ENCODE measurements at places on chromosomes 6 and 20. TPM values are rescaled to one million over a fixed set of nuclear protein-coding genes. Genes with fewer than 3 reads are reported as not detected.

DNA sequence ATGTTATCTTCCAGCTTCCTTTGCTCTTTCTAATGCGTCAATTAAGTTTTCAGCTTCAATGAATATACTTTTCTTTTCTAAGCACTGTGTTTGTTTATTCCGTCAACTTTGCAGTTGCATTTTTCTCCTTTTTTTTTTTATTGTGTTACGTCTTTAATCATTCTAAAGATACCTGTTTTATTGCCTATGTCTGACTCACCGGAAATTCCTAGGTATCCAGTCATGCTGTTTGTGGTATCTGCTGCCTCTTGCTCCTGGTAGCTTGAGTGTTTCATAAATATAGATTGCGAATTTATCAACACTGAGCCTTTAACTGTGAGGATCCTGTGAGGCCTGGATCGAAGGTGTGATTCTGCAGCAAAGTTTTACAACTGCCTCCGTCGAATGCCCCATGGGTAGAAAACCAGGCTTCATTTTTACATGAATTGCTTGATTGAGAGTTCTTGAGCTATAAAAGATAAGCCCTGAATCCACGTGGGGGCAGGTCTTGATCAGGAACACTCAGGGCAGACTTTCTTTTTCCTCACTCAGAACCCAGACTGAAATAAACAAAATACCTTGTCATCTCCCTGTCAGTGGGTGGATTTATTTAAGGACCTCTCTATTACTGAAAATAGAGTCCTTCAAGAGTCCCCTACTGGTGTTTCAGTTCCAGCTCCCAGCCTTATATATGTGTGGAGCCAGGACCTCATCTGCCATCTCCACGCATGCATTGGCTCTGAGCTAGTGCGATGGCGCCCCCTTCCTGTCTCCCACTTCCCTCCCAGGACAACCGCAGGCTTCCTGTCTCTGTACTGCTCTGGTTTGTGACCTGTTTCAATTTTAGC is 60.1 kb upstream of the LRRC1 start:
- peak; percentile 93 for DNase-seq

DNA sequence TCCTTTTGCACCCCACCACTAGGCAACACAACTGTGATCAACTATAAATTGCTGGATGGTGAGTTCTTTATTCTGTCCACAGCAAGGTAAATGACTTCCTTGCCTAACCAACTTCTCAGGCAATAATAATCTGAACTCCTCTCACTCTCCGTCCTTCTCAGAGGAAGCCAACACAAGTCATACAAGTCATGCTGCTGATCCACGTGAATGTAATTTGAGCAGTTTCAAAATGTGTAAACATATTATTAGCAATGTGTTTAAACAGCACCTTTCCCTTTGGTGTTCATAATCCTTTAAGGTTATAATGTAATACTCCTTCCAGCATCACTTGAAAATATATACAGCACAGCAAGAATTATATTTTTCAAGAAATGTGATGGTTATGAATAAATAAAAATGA is 127.9 kb downstream of the QRSL1 start:
- DNase-seq, result no peak

DNA sequence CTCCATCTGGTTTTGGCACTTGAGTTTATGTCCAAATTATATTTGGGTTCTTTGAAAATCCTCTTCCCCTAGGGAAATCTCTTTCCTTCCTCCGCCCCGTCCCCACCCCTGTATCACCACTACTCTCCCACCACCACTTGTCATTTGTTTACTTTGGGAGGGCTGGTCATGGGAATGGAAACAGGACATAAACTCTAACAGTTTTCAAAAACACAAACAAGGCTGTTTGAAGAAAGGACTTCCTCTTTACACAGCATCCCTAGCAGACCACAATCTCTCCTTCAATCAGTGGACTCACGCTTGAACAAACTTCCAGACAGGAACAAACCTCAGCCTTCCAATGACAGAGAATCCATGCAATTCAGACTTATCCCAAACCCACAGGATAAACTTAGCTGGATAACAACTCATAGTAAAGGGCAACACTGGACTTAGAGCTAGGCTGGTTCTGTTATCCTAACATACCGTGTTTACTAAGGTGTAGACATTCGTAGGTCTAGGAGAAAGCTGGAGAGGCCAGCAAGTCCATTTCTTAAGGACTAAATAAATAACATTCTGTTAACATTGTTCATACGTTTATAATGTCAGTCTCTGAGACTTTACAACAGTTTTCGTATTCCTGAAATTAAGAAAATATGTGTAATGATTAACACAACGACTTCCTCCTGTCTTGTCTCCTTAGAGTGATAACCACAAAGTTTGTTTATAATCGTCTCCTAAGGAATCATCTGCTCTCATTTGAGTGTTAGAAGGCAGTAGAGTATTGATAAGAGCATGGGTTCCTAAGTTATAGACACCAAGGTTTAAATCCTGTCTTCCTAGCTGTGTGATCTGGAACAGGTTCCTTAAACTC is 44.1 kb upstream of the CTAGE9 start:
- peak; percentile 86 for DNase-seq

DNA sequence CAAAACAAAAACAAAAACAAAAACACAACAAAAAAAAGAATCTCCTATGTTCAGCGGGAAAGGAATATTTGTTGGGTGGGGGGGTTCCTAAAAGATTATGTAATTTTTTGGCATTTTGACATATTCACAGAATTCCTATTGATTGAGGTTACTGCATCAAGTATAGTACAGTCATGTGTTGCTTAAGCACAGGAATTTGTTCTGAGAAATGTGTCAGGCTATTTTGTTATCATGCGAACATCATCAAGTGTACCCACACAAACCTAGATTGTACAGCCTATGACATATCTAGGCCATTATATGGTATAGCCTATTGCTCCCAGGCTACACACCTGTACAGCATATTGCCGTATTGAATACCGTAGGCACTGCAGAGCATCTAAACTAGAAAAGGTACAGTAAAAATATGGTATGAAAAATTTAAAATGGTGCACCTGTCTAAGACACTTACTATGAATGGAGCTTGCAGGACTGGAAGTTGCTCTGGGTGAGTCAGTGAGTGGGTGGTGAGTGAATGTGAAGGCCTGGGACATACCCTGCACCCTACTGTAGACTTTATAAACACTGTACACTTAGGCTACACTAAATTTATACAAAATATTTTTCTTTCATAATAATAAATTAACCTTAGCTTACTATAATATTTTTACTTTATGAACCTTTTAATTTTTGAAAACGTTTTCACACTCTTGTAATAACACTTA is 110.6 kb downstream of the CDKAL1 start:
- peak; percentile 65 for DNase-seq

GRCh38 chr6:6723361-6723760 is 134.8 kb downstream of the LY86 start:
- DNase-seq, result no peak

DNA sequence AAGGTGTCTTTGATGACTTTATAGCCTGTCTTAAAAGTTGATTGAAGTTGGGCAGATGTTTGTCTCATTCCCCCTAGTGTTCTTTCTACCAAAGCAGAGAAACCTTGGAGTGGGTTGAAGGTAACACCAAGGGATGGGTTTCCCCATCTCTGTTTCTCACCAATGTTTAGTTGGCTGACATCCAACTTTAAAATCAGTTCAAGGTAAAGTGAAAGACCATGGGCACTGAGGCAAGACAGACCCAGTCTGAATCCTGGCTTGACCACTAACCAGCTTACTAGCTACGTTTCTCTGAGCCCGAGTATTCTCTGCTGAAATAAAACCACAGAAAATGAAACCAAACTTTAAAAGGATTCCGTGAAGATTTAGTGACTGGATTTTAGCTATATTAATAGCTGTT is 258.9 kb downstream of the KIF16B start:
- no peak for DNase-seq

- DNase-seq, result no peak
Measured at GRCh38 chr20:32355417-32355841, 2.7 kb upstream of the ASXL1 start.

DNA sequence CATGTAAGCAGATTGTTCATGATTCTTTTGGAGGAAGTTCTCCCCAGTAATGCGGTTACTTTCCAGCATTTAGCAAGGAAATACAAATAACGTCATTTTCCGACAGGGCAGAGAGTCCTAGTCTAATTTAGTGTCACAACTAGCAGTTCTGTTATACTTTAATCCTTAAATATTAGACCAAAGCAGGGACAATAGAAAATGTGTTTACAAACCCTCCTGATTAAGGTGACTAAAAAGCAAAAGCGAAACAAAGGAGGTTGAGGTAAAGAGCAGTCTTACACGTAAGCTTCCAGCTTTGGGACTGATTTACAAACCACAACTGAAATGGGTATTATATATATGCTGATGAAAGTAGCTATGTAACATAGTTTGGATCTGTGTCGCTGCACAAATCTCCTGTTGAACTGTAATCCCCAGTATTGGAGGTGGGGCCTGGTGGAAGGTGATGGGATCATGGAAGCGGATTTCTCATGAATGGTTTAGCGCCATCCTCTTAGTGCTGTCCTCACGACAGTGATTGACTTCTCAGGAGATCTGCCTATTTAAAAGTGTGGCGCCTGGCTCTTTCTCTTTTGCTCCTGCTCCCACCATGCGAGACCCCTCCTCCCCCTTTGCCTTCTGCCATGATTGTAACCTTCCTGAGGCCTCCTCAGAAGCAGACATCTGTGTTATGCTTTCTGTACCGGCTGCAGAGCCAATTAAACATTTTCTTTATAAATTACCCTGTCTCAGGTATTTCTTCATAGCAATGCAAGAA is 81.9 kb downstream of the PLCB1 start:
- DNase-seq, result no peak

GRCh38 chr6:108737594-108738546 is 110.4 kb upstream of the ARMC2 start:
- DNase-seq, result peak; percentile 91

- peak; percentile 82 for DNase-seq
Measured at GRCh38 chr6:148342350-148343046, at the start of gene SASH1. Gene SASH1, plus strand, starts transcription at chr6:148342838. Its CDS starts 230 bp downstream, at chr6:148343068.

GRCh38 chr6:81130969-81131368 is 621.5 kb downstream of the TENT5A start:
- no peak for DNase-seq

GRCh38 chr6:3908961-3909360 is 59.8 kb downstream of the FAM50B start:
- DNase-seq, result no peak

The GPR63 gene
- 3.0 TPM for total RNA-seq

The GNL1 gene
- total RNA-seq, result 67.0 TPM

The EPM2A gene
- total RNA-seq, result 10.0 TPM

The RRAGD gene
- 1.8 TPM for total RNA-seq

The RAET1L gene
- total RNA-seq, result not detected

The SFTA2 gene
- total RNA-seq, result not detected

The HLA-DRB1 gene
- under 0.01 TPM for total RNA-seq

The LAMP5 gene
- 2.6 TPM for total RNA-seq

All from fibroblast of lung (primary cell).